ENCODE measurements at places on chromosomes 1 and 21.

- DNase-seq = no peak
Observed at GRCh38 chr1:31467005-31467674, 54.1 kb downstream of the SERINC2 start.

DNA sequence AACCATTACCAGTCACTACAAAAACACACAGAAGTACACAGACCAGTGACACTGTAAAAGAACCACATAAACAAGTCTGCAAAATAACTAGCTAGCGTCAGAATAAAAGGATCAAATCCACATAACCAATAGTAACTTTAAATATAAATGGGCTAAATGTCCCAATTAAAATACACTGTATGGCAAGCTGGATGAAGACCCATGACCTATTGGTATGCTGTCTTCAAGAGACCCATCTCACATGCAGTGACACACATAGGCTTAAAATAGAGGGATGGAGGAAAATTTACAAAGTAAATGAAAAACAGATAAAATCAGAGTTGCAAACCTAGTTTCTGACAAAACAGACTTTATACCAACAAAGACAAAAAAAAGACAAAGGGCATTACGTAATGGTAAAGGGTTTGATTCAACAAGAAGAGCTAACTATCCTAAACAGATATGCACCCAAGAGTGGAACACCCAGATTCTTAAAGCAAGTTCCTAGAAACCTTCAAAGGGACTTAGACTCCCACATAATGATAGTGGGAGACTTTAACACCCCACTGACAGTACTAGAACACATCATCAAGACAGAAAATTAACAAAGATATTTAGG lies 196.9 kb downstream of the TBX15 start:
- DNase-seq = no peak

DNA sequence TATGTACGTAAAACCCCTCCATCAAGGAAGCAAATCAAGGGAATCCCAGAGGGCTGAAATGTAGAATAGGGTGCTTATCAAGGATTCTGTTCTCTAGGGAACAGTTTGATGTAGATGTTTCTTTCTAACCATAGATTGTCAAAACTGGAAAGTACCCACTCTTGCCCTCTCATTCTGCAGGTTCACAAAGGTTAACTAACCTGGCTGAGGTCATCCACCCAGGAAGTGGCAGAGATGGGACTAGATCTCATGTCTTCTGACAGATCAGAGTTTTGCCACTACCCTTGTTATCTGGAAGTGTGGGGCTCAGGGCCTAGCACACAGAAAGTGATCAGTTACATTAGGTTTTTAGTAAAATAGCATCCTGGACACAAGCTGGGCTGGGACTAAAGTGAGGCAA lies 47.4 kb downstream of the GFI1 start:
- DNase-seq = no peak

DNA sequence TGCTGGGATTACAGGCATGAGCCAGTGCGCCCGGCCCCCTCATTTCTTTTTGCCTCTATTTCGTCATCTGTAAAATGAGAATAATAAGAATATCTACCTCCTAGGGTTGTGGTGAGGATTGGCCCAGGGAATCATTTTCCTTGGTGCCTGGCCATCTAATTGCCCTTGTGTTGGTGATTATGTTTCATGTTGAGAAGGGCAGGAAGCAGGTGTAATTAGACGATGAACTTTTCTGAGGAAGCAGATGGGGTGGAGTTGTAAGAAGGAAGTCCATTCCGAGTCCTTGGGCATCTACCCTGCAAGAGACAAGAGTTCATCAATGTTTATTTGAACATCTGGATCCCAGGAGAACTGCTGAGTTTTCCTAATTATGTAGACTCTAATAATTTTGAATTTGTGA lies 38.7 kb upstream of the NEK2 start:
- DNase-seq = no peak

DNA sequence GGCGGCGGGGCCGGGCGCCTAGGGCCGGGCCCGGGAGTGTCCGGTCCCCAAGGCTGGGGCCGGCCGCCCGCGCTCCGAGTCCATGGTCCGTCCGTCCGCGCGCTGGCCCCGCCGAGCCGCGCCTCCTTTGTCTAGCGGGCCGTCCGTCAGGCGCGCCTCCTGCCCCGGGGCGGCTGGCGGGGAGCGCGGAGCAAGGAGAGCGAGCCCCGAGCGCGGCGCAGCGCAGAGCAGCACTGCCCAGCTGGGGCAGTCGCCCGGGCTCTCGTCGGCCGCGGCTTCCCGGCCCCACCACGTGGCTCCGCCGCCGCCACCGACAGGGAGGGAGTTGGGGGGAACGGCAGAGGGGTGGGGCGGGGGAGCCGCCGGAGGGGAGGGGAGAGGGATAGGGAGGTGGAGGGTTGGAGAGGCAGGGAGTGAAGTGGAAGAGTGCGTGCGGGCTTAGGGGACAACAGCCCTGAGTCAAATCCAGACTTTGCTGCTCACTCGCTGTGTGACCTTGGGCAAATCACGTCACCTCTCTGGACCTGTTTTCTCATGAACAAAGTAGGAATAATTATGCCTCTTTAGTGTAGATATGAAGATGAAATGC lies at the start of gene NKAIN1:
Gene NKAIN1, minus strand, starts transcription at position 235 of the 589 bp plus-strand sequence. CDS start 340 bp downstream, outside the sequence.
- DNase-seq = peak; percentile 83

DNA sequence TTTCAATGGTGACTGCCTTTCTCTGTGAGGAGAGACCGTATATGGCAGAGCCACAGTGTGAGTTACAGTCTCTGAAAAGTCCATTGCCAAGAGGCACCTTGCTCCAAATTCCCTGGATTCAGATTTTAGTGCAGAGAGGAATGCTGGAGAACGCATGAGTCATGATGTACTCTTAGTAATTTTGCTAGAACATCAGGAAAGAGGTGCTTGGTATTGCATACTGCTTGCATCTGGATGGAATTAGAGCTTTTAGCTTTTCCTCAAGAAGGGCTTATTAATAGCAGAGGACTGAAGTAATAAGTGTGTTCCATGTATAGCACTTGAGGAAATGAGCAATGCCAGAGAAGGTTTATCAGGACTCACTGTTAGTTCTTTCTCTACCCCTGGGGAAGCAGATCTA lies 40.5 kb upstream of the AKT3 start:
- DNase-seq = peak; percentile 77

DNA sequence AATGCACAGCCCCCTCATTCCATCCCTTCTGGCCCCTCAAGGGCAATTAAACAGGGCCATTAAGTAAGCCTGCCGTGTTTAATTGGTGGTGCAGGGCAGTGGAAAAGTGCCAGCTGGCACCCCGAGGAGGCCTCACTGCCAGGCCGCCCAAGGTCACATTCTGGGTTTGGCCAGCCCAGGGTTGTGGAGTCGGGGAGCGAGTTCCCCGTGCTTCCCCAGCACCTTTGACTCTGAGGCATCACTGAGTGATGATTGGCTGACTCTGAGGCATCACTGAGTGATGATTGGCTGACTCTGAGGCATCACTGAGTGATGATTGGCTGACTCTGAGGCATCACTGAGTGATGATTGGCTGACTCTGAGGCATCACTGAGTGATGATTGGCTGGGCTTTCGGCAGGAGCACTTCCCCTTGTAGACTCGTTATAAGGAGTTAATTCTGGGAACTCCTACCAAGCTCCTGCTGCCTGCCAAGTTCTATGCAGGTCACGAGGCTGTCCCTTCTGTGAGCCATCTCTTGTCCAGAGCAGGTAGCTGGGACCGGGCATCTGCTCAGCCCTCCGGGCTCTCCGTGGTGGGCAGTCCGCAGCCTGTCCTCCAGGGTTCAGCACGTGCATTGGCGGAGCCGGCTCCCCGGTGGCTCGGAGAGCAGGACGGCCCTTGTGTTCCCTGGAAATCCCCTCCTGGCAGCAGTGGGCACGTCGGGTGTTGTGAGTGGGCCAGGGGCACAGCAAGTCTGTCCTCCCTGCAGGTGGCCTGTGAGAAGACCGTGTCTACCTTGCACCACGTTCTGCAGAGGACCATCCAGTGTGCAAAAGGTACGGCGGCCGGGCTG lies 20.9 kb downstream of the CSTB start:
- DNase-seq = no peak

DNA sequence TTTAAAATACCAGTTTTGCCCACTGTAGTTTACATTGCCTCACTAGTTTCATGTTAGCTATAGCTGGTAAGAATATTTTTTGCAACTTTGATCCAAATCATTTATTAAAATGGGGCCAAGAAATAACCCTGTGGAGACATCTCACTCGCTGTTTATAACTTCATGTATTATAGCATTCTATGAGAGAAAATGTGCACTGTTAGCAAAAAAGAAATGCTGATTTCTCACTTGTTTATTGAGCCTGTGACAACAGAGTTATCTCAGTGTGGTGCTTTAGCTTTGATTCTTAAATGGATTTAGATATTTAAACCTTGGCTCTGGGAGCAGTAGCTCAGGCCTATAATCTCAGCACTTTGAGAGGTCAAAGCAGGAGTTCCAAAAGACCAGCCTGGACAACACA lies 127.9 kb downstream of the PIK3R3 start:
- DNase-seq = no peak

GRCh38 chr21:41018431-41018830 lies 149.5 kb upstream of the BACE2 start:
- no peak for DNase-seq

Measured in AG20443 (cell line).